ENCODE measurements at places on chromosomes 1 and 21.

GRCh38 chr1:113320972-113321680, 69.2 kb upstream of the MAGI3 start:
- no peak for DNase-seq

- no peak for DNase-seq
Observed at GRCh38 chr1:173467426-173467825, 9.7 kb upstream of the PRDX6 start.

- no peak for DNase-seq
Observed at GRCh38 chr1:228446852-228447251, 30.2 kb upstream of the TRIM17 start.

DNA sequence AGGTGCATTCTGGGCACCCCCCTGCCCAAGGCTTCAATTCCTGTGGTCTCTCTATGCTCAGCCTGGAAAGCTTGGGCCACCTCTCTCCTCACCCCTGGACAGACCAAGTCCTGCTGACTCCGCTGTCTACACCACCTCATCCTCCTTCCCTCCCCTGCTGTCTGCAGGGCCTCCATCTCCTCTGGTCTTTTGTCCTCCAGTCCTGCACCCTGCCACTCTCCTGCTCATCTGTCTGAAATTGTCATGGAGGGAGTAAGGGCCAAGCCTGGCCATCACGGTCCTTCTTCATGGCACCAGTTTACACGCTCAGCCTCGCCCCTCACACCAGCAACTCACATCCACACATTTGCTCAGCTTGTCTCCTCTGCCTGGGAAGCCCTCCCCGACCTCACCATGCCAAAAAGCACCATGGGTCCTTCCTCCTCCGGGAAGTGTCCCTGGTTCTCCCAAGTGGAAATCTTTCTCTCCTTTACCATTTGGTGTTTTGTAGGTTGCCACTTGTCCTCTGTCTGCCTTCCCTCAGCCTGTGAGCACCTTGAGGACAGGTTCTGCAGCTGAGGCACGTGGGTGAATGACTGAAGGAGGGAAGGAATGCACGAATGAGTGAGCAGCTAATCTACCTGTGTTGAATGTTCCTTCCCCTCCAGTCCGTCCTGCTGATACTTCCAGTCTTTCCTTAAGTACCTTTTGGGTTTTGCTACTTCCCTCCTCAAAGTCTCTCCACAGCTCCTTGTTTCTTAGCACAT, 2.1 kb upstream of the SLC2A1 start:
- DNase-seq, result no peak

DNA sequence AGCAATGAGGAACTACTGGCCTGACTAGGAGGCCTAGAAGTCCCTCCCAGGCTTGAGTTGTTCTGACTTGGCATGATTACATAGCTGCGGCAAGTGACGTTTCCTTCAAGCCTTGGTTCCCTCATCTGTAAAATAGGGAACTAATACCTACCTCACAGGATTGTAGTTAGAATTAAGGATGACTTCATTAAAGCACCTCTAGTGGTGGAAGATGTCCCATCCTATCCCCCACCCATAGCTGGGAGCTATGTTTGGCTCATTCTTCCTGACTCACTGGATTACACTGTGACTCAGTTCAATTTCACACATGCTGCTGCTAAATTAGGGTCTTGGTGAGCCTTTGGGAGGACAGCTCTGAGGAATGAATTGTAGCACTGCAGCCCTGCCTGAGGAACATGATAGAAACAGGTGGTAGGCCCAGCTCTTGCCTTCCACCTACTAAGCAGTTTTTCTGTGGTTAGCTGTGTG, 6.0 kb upstream of the SHISA4 start:
- DNase-seq, result no peak

- DNase-seq, result no peak
Observed at GRCh38 chr1:12505231-12505630, 112.8 kb downstream of the DHRS3 start.
